Dorsolateral prefrontal cortex (tissue), 122 donors: ENCODE measurements at places on chromosomes 6 and 20. TPM values are rescaled to one million over a fixed set of nuclear protein-coding genes. Genes with fewer than 3 reads are reported as not detected.

DNA sequence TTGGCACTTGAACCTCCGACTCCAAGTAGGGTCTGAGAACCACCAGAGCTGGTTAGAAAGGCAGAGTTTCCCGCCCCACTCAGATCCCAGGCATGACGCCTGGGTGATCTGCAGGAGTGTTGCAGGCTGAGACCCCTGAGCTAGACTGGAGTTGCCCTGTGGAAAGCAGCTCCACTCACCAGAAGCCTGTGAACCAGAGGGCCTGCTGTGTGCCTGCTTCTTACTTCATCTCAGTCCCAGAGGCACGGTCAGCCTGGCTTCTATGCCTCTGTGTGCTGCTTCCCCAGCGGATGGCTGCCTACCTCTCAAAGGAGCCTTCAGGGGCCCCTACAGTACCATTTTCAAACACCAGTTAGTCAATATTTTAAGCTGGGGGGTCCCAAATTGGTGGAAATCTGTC, 15.6 kb upstream of the CCN6 start:
- no peak for DNase-seq

The EBF4 gene
- total RNA-seq = 22.5 TPM

The SLC17A9 gene
- 2.6 TPM for total RNA-seq

DNA sequence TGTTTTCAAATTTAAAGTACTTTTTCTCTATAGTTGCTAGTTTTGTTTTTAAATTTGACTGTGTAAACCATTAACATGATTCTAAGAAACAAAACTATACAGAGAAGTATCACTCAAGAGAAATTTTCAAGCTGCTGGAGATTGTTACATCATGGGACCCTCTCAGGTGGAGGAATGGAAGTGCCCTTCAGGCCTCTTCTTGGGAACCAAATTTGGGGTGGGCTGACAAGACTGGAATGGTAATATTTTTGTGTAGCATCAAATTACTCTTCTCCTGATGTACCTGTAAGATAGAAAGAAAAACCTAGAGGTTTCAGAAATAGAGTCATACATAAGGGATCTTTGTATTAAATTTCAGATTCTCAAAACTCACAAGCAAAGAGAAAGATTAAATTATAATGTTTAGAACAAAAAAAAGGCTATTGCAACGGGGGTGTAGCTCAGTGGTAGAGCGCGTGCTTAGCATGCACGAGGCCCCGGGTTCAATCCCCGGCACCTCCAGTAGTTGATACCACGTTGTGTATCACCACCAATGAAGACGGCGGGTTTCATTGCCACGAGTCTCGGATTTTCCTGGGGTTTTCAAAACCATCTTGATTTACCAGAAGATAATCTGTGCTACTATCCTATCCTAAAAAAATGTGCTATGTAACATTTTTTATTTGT, 193.7 kb downstream of the GPX5 start:
- no peak for DNase-seq

DNA sequence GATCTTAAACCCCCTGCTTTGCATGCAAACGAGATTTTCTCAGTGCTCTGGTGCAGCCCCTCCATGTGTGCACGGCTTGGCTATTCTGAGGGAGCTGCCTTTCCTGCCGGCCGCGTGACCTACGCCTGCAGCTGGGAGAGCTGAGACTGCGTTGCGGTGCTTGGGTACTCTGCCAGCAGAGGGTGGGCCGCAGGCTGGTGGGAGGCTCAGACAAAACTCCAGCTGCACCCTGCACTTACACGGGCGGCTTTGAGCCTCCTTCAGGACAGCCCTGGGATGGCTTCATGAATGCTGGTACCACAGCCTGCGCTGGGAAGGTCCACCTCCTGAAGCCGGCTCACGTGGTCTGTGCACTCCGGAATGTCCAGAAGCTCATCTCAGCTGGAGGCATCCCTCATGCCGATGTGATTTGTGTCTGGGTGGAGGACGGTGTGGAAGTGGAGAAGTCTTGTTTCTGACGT, 223.7 kb downstream of the DLL1 start:
- DNase-seq = peak; percentile 75

DNA sequence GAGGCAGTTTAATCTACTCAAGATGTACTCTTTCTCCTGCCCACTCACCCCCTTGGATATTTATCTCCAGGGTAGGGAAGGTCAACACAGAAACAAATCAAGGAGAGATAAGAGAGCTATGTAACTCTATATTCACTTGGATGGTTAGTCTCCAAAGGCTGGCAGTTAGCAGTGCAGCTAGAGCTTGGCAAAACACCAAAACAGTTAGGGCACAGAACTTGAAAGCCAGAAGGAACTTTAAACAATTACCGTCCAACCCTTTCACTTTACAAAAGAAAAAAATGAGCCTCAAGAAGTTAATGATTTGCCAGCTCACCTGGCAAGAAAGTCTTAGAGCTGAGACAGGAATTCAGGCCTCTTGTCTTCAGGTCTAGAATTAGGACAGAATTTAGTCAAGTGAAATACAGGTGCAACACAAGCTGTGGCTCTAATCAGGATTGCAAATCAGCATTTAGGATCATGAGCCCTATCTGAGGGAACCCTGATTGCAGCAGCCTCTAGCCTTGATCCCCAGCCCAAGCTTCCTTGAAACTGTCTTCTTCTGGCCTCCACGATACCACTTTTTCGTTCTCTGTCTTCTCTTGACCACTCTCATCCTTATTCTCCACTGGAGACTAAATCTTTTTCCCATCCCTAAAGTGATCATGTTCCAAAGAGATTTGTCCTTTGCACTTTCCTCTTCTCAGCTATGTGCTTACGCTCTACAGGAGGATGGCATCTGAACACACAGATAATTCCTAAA, 14.9 kb downstream of the NEDD9 start:
- no peak for DNase-seq

The ZSCAN31 gene
- 27.7 TPM for total RNA-seq

The PAX1 gene
- not detected for total RNA-seq

DNA sequence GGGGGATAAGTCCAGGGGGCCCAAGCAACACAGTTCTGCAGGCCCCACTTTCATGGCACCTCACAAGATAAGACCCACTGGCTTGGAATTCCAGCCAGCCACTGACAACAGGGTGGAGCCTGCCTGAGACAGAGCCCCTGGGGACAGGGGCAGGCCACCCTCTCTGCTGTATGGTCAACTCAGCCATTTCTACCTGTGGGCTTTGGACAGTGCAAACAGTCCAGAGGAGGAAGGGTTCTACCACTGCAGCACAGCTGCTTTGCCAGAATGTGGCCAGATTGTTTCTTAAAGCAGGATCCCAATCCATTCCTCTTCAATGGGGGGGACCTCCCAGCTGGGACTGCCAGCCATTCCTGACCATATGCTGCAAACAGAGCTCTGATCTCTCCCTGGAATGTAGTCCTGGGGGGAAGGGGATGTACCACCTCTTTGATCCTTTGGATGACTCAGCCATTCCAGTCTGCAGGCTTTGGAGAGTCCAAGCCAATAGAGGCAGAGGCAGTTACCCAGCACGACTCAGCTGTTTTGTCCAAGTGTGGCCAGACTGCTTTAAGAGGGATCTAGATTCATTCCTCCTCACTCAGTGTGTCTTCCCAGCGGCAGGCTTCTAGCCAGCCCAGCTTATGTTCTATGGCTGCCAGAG, 842.2 kb downstream of the EPHA7 start:
- DNase-seq = no peak

DNA sequence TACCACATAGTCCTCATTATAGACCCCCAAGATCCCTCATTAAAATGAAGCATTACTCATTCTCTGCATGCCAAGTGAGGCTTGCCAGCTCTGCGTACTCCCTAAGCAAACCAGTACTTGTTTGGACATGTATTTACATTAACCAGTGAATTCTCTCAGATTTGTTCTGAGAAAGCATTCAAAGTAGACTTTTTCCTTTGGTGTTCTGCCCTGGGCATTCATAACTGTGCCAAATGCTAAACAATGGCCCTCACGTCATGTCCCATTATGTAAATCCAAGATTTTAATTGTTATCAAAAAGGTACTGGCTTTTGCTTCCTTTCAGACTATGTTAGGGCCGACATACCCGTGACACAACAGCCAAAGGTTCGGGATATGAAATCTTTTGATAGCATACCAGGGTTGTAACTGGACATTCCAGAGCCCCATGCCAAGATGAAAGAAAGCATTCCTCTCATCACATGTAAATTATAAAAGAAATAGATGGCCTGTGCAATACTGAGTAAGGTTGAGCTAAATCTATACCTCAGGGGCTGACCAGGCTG, 164.2 kb downstream of the ADAT2 start:
- no peak for DNase-seq

The PROKR2 gene
- total RNA-seq = 1.7 TPM

GRCh38 chr6:113649276-113649675, 207.9 kb upstream of the MARCKS start:
- no peak for DNase-seq

The EFCAB8 gene
- total RNA-seq = 0.20 TPM

The AP5S1 gene
- total RNA-seq = 19.7 TPM

- DNase-seq = peak; percentile 76
Observed at GRCh38 chr6:90294989-90295853, 1.4 kb downstream of the BACH2 start.

DNA sequence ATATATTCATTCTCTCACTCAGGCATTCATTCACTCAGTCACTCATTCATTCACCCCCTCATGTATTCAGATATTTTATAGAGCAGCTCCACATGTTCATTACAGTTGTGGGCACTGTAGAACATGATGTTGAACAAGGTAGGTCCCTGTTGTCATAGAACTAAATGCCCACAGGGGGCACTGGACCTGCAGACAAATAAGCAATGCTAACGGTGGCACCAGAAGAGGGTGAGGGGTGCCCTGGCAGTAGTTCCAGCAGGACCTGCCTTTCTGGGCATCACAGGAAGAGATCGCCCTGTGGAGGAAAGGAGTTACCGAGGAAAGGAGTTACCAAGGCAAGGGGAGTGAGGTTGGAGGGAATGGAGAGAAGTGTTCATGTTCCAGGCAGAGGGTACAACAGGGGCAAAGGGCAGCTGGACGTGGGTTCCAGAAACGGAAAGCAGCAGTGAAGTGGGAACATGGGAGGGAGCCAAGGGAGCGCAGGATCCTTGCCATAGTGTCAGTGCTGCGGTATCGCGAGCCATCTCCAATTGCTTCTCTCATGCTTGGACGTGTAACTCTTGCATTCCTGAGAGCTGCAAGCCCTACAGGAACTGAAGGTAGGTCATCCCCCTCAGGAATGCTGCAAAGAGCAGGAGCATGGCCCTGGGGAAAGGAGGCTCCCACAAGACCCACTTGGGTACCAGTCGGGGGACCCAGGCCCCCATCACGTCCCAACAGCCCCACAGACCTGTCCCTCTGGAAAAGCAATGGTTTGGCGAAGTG, 128.2 kb downstream of the EDN3 start:
- DNase-seq = no peak

DNA sequence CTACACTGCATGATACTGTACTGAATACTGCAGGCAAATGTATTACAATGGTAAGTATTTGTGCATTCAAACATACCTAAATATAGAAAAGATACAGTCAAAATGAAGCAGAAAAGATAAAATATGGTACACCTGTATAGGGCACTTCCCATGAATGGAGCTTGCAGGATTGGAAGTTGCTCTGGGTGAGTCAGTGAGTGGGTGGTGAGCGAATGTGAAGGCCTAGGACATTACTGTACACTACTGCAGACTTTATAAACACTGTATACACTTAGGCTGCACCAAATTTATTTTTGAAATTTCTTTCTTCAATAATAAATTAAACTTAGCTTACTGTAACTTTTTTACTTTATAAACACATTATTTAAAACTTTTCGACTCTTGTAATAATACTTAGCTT, 213.1 kb downstream of the ATXN1 start:
- no peak for DNase-seq

- no peak for DNase-seq
Observed at GRCh38 chr6:41811095-41811494, 23.6 kb downstream of the TOMM6 start.

DNA sequence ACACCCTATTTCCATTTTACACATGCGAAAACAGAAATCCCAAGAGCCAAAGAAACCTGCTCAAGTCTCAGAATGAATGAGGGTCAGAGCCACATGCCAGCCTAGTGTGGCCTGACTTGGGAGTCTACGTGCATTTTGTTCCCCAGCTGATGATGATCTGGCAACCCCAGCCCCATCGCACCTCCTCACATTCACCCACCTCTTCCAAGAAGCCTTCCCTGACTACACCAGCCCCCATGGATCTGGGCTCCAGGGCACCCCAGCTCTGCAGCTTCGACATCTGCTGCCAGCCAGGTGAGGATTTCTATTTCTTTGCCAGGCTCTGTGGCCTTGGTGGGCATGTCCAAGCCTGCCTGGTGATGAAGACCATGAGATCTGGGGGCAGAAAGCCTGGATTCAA, 41.0 kb downstream of the ANGPT4 start:
- no peak for DNase-seq

The PDYN gene
- 2.5 TPM for total RNA-seq

DNA sequence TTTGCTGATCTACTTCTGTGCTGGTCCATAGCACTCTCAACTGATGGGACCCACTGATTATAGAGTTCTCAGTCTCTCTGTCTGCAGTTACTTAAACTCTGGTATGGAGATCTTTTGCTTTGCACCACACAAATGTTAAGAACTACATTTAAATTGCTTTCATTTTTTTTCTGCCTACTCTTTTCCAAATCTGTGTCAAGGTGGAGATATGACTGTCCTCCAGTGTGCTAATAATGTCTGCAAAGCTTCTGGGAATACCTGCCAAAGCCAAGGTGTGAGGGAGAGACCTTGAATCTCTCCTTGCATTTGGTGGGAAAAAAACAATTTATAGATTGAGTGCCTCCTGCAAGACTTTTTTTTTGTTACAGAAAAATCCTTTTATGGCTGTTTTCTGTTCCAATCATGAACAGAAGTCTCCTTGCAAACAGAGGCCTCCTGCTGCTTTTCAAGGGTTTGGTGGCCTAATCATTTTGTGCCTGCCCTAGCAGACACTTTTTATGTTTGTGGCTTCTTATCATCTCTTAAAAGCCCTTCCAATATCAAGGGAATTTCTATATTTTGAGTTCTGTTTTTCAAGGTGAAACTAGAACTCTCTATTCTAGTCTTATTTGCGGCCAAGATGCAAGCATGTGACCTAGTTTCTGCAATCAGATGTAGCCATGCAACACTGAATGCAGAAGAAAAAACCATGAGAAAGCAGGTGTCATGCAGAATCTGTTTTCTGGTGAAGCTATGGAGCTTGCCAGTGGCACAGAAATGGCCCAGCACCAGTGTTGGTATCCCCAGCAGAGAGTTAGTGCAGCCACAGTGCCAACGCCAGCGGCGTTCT, 23.2 kb upstream of the AKIRIN2 start:
- no peak for DNase-seq

GRCh38 chr6:40389254-40389653, 197.9 kb downstream of the LRFN2 start:
- no peak for DNase-seq
